Effector memory CD8-positive, alpha-beta T cell (primary cell): ENCODE measurements at places on chromosomes 2 and 18.

- DNase-seq: no peak
Measured at GRCh38 chr2:134377730-134378129, 123.9 kb downstream of the MGAT5 start.

GRCh38 chr2:198591586-198591985, 787.2 kb downstream of the PLCL1 start:
- DNase-seq: no peak

DNA sequence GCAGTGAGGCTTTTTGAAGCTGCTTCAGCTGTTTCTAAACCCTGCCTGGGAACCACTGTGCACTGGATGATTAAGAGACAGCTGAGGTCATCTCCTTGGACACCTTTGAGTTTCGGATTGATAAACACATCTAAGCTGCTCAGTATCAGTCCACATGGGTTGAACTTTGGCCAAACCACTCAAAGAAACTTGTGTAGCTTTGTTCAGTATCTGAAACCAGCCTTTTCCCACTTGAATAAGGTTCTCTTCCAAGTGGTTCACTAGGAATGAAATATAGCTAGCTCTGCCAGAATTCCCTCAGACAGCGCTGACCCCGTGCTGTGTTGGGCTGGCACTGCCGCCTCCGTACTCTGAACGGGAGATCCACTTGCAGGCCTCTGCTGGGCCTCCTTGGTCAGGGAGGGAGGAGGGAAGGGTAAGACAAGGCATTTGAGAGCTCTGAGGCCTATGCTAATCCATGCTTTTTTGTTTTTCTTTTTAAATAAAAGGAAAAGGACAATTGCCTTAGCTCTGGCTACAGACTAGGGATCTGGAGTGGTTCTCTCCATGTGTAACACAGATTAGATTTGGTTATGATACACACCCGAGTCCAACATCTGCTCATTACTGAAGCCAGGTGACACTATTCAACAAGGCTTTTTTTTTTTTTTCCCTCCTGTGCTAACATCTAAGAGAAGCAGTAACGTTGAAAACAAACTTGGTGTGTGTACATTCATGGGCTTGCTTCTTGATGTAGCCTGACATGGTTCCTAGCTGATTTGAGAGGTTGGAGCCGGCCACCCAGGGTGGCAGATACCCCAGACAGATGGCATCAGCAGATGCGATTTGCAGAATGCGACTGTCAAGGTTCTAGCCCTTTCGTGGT, 67.7 kb downstream of the NCK2 start:
- DNase-seq: no peak

GRCh38 chr2:64234150-64234549, 89.9 kb upstream of the PELI1 start:
- DNase-seq: no peak

DNA sequence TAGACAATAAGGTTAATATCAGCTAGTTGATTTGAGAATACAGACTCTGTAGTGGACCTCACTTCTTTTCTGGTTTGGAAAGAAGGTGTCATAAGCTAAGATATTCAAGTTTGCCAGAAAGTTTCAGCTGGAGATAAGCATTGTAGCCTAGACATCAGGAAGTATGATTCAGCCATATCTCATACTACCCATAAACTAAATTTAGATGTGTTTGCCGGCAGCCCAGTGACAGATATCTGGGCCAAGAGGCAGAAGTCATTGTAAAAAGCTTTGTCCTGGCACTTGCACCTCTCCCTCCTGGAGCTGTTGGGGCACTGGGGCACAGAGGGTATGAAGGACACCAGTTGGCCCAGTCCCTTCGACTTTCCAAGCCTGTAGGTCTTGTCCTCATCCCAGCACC, 128.0 kb downstream of the EPHA4 start:
- DNase-seq: no peak

GRCh38 chr2:178870703-178871102, 63.5 kb upstream of the TTN start:
- no peak for DNase-seq

GRCh38 chr2:120293096-120294007, 40.7 kb downstream of the RALB start:
- DNase-seq: no peak

- no peak for DNase-seq
Measured at GRCh38 chr18:44677933-44678332, 2.8 kb upstream of the SETBP1 start.

GRCh38 chr18:10379522-10379921, 74.9 kb upstream of the APCDD1 start:
- no peak for DNase-seq

DNA sequence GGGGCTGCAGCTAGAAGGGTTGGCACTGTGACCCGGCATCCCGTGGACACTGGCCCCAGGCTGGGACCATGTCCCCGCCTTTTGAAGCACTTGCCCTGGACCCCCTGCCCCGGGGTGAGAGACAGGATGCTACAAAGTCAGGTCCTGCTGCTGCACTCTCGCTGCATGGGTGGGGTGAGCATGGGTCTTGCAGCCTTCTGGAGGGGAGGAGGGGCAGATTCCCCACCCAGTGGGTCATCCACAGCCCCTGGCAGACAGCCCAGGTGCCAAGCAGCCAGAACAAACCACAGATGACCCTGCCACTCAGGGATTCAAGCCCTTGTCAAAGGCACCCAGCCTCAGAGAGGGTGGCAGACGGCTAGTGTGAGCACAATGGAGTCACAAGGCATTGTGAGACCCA, 5.7 kb upstream of the NMUR1 start:
- DNase-seq: no peak

DNA sequence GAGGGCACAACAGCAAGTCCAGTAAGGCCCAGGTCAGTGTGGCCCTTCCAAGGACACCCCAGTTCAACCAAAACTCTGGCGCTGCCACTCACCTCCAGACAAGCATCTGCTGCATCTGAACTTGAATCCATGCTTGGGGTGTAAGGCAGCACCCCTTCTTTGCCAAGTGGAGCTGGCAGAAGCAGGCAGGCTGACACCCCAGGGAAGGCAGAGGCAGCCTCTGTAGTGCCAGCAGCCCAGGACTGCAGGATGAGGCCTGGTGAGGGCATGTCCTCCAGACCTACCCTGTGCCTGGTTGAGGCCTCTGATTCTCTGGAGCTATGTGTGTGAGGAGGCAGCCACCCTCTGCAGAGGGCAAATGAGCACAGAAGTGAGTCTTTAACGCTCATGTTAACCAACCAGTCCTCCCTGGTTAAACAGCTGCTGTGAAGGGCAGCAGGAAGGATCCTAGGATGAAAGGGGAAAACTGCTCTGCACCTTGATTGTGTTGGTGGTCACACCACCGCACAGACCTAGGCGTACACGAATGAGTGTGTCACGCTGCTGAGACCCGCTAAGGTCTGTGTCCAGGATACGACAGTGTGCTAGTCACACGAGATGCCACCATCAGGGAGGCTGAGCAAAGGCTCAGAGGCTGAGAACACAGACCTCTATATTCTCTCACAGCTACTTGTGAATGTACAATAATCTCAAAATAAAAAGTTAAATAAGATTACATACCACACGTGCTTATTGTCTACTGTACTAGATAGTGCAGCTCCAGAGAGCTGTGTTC, 2.2 kb downstream of the PARD6G start:
- DNase-seq: no peak

DNA sequence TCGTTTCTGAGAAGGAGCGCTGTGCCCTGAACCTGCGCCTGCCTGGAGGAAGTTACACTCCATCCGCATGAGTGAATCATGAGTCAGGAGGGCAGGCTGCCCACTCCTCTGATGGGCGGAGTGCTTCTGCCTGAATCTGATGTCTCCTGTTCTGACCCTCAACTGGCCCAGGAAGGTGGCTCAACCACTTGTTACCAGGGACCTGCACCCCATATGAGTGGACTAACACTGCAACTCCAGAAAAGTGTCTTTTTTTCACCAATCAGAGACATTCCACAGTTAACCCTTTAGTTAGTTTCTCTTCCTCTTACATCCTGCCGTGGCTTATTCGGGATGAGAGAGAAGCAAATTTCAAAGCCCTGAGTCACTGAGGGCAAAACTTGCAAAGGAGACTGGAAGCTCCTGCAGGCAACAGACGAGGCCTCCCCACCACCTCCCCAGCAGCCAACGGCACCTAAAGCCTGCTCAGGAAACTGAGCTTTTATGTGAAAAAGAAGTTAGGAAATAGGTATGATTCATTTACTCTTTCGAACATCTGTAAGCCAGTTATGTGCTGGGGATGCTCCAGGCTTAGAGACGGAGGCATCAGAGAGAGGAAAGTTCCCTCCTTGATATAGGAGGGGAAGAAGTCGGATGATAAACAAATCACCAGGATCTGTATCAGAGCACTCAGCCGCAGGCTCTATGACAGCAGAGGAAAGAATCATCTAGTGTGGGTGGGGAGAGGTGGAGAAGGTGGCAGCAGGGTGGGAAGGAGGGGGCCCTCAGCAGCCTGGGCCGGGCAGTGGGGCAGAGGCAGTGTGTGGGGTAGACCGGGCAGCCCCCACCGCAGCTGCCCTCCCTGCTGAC, 30.9 kb downstream of the MBP start:
- DNase-seq: no peak

DNA sequence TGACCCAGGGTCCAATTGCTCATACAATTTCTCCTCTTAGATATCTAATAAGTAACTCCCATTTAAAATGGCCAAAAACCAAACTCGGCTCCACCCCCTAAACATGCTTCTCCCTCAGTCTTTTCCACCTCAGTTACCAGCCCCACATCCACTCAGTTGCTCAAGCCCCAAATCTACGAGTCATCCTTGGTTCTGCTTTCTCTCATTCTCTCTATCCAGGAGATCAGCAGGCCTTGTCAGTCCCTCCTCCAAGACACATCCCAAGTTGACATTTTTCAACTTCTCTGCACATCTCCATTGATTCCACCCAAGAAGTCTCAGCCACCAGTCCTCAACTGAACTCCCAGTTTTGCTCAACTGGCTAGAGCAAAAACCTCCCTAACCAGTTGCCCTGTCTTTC, 40.5 kb upstream of the RTN4 start:
- DNase-seq: no peak

GRCh38 chr18:59035591-59035990, 104.1 kb upstream of the SEC11C start:
- no peak for DNase-seq

DNA sequence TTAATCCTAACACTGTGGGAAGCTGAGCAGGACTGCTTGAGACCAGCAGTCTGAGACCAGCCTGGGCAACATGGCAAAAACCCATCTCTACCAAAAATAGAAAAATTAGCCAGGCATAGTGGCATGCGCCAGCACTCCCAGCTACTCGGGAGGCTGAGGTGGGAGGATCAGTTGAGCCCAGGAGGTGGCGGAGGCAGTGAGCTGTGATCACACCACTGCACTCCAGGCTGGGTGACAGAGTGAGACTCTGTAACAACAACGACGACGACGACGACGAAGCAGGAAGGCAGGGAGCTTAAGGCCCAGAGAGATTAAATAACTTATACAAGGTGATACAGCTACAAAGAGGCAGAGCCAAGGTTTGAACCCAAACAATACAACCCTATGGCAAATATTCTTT, 37.3 kb downstream of the CFAP36 start:
- DNase-seq: no peak

DNA sequence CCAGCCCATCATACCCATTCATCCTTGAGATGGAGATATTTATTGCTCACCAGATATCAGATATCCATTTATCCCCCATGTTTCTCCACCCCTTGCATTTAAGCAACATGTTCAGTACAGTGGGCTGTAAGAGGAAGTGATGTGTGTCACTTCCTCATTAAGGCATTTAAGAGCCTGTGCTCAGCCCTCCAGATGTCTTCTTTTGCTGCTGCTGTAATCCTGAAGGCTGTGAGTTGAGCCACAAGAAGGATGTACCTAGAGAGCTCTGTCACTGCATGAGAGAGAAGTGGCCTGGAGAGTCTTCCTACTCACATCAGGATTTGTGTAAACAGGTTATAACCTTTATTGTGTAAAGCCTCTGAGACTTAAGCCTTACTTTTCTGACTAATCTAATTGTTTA, 151.8 kb upstream of the UNC80 start:
- no peak for DNase-seq

DNA sequence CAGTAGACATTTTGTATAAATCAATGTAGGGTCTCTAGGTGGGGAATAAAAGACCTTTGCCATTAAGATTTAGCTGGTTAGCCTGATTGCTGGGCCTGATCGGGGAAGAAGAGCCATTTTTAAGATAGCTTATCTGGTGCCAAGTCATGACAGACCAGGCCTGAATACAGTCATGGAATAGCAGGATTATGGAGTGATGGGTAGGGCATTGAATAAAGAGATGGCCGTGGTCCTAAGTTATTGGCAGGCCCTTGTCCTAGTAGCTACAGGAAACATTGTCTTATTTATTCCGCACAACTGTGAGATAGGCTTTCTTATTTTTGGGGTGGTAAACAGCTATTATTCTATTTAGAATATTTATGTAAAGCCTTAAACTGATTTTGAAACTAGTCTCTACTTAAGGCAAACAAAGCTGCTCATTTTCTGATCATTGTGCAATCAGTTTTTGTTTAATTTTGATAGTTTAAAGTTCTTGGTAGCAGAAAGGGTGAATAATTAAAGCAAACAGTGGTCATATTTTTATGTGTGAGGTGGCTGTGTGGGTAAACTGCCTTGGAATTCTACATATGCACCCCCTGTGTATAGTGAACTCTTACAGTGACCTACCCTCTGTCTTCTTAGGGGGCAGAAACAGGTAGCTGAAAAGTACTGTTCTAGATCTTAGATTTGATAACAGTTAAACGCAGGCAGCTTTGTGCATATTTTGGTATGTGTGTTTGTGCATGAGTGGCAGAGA, 22.6 kb downstream of the ZNF236 start:
- no peak for DNase-seq

DNA sequence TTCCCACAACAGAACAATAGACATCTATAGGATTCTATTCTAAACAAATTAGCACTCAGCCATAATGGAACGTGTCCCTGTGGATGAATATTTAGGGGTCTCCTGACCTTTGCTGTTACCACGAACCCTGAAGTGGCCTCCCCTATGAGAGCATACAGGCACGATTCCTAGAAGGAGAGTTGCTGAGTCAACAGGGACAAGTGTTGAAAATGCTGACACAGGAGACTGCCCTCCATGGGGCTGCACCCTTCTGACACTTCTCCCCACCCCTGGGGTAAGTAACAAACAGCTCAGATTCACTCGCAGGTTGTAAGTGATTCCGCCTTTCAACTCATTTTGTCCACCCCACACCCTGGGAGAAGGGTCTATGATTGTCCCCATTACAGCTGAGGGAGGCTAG, 14.1 kb upstream of the STK25 start:
- no peak for DNase-seq

GRCh38 chr2:96664366-96664925, 21.9 kb downstream of the FER1L5 start:
- no peak for DNase-seq

- no peak for DNase-seq
Measured at GRCh38 chr2:96547731-96548171, 11.2 kb downstream of the ARID5A start.

DNA sequence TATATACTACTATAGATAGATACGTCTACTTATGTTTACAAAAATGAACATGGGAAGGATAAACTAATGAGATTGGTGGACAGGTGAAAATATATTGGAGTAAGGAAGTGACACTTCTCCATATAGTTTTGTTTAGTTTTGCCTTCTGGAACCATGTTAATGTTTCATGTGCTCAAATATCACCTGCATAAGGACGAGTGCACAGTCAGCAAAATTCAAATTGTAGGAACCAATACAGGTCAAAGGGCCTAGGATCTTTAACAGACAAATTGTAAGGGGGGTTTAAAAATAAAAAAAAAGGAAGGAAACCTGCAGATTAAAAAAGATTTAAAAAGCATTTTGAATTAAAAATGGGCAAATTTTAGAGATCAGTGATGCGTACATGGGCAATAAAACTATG, 104.6 kb downstream of the CCBE1 start:
- no peak for DNase-seq
